ENCODE measurements at places on chromosomes 16 and 17.

DNA sequence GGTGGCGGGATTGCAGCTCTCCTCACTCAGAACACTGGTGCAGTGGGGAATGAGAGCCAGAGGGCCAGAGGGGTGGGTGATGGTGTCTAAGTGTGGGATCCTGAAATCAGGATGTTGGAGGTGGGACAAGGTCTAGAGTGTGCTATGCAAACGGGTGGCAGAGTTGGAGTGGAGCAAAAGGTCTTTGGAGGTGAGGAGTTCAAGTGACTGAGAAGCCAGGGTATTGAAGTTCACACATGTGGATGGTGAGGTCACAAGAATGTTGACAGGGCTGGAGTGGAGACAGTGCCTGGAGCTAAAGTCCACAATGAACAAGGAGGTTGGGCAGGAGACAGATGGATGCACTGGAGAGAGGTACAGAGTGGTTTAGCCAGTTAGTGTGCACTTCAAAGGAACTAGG, 38.3 kb upstream of the MAP3K14 start:
- DNase-seq: no peak

DNA sequence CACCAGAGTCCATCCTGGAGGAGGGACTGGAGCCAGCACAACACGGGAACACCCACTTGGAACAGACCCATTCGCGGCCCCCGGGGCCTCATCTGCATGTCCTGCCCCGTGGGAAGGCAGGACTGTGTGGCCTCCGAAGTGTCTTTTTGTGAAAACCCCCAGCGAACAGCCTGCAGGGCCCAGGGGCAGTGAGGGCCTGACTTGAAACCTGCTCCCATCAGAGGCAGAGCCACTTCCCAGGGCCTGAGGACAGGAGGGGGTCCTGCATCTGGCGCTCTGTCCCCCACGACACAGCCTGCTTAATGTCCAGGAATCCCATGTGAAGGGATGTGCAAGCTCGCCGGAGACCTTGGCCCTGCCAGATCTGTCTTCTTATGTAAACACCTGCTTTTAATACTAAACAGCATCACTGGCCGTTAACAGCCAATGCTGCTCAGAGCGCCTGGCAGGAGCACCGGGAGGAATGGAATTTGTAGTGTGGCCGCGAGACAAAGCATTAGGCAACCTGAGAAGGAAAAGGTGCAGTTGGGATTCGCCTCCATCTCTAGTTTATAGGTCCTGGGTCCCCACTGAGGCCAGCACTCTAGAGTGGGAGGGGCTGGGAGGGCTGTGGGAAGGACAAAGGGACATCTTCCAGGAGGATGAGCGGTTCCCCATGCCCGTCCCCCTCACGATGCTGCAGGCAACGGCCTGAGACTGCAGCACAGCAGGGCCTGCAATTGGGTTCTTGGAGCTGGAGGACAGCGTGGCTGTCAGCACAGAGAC, 9.6 kb upstream of the EVPL start:
- DNase-seq: no peak

DNA sequence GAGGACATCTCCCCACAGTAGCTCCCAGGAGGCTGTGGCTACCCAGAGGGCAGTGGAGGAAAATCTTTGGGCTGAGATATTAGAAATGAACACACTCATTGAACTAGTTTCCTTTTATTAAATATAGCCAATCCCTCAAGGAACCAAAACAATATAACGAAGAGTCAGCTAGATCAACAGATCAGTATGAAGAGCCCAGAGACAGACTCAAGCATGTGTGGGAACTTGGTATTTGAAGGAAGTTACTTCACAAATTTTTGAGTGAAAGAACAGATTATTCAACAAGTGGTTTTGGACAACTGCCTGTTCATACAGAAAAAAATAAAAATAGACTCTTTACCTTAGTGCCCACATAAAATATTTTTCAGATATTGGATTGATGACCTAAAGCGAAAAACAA, 183.6 kb upstream of the PMFBP1 start:
- DNase-seq: no peak

DNA sequence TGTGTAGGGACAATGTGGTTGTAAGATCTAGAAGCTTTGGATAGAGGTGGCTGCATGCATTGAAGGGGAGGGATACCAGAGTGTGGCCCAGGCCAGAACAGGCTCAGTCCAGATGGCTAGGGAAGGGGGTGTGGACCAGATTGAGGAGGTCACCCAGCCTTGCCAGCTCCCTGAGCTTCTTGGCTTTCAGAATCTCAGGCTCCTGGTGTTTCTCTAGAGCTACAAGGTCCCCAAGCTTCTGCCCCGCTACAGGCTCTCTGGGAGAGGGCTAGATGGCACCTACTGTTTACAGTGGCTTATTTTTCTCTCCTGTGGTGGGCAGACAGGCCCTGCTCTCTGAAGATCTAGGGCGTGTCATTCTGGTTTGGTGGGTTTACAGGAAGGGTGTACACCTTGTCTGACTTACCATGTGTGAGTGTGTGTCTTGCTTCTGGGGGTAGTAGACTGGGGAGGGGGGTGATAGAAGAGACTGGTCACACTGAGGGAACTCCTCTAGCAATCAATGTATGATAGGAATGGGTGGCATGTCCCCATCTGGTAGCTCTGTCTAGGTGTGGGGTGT, 1.1 kb downstream of the RARA start:
- no peak for DNase-seq

GRCh38 chr16:72554935-72555334, 383.0 kb upstream of the PMFBP1 start:
- peak; percentile 56 for DNase-seq

GRCh38 chr17:26818736-26819135, 475.2 kb upstream of the WSB1 start:
- DNase-seq: no peak

- no peak for DNase-seq
Measured at GRCh38 chr16:86015606-86016005, 116.6 kb downstream of the IRF8 start.

GRCh38 chr17:15051933-15052332, 213.2 kb downstream of the PMP22 start:
- no peak for DNase-seq

GRCh38 chr16:68335175-68335574, 24.4 kb downstream of the PRMT7 start:
- no peak for DNase-seq
